ENCODE measurements at places on chromosomes 13 and 19.

- DNase-seq = no peak
Observed at GRCh38 chr13:95447814-95448213, 104.7 kb upstream of the CLDN10 start.

DNA sequence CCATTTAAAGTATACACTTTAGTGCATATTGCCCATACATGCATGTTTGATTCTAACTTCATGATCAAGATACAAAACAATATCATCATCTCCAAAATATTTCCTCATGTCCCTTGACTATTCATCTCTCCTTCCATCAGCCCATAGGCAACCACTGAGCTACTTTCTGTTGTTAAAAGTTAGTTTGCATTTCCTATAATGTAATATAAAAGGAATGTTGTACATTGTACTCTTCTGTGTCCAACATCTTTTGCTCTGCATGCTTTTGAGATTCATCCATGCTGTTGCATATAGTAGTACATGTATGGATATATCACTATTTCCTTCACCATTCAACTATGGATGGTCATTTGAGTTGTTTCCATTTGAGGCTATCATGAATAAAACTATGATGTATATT lies 74.7 kb downstream of the ITGBL1 start:
- DNase-seq = no peak

DNA sequence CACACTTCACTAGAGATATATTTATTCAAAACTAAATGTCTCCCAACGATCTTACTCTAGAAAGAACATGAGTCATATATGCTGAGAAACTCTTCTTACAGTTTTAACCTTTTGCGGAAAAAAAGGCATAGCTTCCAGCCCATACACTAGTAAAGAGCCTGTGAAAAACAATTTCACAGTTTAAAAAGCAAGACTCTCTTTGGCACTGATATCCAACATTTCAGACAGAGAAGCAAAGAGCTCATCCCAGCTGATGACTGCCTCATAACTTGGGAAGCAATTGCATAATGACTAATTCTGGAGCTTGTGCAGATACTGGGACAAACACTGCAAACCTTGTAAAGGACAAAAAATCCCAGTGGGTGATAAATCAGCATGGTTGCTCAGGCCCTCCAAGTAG lies 88.0 kb downstream of the ENOX1 start:
- no peak for DNase-seq

DNA sequence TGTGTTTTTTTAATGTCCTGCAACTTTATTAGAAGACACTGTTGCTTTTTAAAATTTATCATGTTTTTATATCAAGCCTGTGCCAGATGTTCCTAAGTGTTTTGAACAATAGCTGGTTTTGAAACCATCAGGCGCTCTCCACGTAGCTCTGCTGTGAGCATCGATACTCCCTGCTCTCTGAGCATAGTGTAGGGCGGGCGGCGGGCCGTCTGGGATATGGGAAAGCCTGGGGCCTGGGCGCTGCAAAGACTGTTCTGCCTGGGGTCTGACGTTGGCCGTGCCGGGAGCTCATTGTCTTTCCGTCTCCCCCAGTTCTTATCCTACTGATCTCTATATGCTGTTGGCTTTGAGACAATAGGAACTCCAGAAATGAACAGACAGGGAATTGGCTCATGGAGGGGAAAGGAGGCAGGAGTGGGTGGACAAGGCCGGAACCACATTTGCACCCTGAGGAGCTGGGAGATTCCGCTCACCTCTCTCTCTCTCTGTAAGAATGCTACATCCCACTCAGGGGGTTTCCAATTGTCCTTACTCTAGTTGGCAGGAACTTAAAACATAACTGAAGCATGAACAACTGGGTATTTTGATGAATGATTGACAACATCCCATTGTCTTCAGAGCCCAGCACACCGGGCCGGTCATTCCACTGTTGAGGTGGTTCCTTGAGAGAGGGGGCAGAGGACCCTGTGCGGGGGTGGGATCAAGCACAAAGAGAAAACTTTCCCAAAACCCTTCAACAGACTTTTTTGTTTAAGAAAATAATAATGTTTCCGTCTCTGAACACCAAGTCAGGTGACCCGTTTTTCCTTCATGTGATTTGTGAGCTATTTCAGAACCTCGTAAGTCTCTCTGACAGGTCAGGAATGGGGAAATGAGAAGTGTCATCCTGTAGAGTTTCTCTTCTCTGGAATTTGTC lies 64.7 kb downstream of the COL4A2 start:
- no peak for DNase-seq

GRCh38 chr13:22062478-22063205 lies 391.8 kb downstream of the FGF9 start:
- no peak for DNase-seq

DNA sequence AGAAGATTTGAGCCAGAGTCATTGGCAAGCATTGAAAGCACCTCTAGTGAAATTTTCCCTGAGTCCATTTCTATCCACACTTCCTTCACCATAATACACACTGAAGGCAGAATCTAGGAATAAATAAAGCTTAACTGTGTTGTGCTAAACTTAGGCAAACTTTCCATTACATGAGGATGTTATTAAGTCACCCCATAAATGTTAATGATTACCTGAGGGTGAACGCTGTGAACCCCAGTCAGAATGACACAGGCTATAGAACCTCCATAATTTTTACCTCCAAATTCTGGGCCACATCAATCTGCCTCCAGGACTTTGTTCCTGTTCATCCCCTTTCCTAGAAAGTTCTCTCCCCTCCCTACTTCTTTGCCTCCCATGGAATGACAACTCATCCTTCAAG lies 71.0 kb downstream of the RAP2A start:
- no peak for DNase-seq

DNA sequence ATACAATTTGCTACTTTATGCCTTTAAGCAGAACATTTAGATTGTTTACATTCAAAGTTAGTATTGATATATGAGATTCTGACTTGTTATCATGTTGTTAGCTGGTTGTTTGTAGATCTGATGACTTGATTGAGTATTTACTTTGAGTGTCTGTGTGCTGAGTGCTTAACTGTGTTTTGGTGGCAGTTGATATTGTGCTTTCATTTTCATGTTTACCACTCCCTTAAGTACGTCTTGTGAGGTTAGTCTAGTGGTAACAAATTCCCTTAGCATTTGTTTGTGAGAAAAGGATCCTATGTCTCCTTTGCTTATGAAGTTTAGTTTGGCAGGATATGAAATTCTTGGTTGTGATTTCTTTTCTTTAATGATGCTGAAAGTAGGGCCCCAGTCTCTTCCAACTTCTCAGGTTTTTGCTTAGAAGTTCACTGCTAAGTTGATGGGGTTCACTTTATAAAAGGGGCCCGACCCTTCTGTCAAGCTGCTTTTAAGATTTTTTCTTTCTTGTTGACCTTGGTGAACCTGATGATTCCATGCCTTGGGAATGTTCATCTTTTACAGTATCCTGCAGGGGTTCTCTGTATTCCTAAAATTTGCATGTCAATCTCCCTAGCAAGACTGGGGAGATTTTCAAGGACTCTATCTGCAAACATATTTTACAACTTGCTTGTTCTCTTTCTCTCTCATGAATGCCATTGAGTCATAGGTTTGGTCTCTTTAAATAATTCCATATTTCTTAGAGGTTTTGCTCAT lies 1095.4 kb upstream of the PCDH20 start:
- DNase-seq = no peak

GRCh38 chr13:99050983-99051488 lies 73.2 kb upstream of the DOCK9 start:
- no peak for DNase-seq

GRCh38 chr19:45568732-45569131 lies 15.9 kb downstream of the OPA3 start:
- no peak for DNase-seq
